ENCODE measurements at places on chromosomes 2 and 18.

- no peak for DNase-seq
Observed at GRCh38 chr2:46874236-46874929, 41.2 kb downstream of the MCFD2 start.

DNA sequence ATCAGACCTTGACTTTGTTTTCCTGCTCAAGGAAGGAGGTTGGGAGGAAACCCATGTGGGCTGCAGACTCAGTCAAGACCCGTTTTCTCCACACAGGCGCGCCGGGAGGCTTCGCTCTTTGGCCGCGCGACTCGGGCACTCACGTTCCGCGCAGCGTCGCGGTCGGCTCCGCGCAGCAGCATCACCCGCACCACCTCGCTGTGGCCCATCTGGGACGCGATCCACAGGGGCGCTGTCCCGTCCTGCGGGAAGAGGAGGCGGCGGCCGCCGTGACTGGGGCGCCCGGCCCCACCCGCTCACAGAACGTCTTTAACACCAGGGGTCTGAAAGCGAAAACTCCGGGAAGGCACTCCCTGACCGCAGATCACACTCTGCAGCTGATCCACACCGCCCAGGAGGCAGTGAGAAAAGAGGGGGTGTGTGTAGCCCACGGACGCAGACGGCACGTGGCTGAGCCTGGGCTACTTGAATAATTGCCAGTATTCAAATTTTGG is 33.1 kb upstream of the NPC1 start:
- DNase-seq: no peak

DNA sequence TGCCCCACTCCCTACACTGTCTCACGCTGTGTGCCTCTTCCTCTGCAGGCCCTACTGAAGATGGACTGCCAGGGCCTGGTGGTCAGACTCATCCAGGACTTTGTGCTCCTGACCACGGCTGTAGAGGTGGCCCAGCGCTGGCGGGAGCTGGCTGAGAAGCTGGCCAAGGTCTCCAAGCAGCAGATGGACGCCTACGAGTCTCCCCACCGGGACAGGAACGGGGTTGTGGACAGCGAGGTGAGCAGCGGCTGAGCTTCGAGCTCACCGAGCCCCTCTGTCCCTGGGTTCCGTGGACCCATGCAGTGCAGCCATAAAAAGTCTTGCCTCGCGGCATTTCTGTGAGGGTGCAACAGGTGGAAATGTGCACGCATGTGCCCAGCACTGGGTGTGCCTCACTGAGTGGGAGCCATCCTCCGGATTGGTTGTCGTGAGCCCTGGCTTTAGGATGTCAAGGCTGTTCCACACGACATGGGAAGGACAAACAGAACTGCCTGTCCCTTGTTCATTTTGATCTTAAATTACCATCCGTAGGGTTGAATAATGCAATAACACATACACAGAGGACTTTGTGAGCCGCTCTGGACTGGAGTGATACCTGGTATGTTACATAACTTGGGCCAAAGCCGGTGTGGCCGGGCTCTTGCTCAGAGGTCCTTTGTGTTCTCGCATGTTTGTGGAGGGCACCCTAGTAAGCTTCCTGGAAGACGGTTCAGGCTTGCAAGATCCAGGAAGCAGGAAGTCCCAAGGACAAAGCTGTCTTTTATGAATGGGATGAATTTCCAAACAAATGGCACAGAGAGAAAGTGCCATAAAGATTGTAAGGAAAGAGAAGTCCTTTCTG is 100.9 kb downstream of the SH3BP4 start:
- DNase-seq: no peak

GRCh38 chr2:134949981-134950708 is 31.5 kb downstream of the CCNT2 start:
- no peak for DNase-seq

DNA sequence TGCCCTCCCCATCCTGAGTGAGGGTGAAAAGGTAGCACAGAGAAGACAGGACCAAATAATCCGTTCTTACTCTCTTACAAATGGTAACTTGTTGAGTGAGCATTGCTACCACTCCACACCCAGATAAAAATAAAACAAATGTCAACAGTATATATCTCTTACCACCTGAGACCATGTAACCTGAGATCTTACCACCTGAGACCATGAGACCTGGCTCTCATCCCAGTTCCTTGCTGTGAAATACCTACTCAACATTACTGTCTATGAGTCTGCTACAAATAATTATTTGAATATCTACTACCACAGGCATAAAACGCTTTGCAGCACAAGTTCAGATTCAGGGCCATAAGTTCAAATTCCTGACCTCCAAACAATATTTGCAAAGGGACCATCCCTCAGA is 234.7 kb downstream of the C1D start:
- peak; percentile 89 for DNase-seq

DNA sequence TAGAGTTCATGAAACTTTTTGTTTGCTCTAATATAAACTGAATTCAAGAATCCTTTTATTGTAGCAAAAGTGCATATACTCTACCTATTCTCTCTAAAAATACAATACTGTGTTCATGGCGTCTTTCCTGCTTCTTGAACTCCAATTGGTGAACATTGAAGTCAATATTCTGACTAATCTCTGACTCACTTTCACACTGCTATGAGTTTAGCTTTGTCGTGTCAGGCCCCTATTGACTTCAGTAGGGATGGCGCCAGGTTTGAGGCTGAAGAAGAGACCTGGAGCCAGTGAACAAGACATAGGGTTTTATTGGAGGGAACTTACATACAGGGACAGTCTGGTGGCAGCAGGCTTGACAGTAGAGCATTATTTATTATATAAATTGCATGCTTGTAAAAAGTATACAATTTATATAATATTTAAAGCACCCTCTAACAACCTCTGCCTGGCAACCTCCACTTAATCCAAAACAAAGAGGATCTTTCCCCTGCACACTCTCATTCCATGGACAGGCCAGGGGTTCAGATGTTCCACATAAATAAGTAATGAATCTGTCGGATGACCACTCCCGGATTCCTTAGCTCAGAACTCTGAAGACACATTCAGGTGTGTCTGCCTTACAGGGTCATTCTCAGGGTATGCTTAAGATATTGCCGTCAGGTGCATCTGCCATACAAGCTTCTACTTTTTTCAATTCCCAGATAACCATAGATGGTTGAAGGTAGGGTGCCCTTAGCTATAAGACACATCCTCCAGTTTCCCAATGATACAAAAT is 141.0 kb downstream of the CERS6 start:
- no peak for DNase-seq

- DNase-seq: no peak
Observed at GRCh38 chr2:226132323-226133215, 667.1 kb downstream of the IRS1 start.

All from NCI-H510A treated with DMSO at 0.1 percent for 48 hours (cell line).